NCI-H2081 (cell line): ENCODE measurements at places on chromosomes 2 and 18.

DNA sequence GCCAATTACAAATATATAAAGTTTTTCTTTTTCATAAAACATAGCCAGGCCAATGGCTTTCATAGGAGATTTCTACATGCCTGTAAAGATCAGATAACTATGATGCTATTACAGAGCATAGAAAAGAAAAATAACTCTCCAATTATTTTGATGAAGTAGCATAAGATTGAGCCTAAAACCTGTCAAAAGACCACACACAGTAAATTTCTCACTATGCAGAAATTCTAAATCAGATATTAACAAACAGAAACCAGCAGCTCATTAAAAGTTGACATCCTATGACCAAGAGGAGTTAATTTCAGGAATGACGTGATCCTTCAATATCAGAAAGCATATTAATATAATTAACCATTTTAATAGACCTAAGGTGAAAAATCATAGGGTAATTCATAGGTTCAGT is 139.0 kb upstream of the PIEZO2 start:
- DNase-seq = no peak

DNA sequence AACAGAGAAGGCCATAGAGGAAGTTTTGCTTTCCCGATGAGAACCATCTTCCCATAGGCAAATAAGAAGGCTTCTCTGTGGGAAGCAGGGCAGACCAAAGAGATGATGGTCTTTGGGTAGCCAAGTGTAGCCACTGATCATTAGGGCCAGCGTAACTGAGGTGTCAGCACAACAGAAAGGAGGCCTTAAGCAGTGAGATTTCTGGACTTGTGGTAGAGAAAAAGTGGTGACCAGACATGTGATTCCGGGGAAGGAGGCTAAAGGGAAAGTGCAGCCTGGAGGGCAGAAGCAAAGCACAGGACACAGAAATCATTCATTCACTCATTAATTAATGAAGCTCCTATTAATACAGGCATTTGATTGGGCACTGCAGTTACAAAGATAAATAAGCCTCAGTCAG is 15.4 kb downstream of the EVA1A start:
- DNase-seq = no peak

DNA sequence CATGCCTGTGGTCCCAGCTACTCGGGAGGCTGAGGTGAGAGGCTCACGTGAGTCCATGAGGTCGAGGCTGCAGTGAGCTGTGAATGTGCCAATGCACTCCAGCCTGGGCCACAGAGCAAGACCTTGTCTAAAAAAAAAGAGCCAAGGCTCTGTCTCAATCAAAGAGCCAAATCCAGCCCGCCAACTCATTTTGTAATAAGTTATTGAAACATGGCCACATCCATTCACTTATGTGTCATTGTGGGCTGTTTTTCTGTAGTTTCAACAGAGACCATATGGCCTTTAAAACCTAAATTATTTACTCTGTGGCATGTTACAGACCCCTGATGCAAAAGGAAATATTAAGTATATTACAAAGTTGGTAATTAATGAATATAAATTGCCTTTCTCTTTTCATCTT is 60.8 kb downstream of the GPR39 start:
- no peak for DNase-seq

GRCh38 chr2:97931858-97932225 is 63.9 kb downstream of the TMEM131 start:
- DNase-seq = no peak

GRCh38 chr2:134327367-134327766 is 73.5 kb downstream of the MGAT5 start:
- DNase-seq = no peak

- no peak for DNase-seq
These were observed 71.1 kb downstream of the ARHGEF33 start for GRCh38 chr2:38960609-38961320.

GRCh38 chr2:13550285-13551231 is 833.8 kb downstream of the TRIB2 start:
- DNase-seq = no peak

DNA sequence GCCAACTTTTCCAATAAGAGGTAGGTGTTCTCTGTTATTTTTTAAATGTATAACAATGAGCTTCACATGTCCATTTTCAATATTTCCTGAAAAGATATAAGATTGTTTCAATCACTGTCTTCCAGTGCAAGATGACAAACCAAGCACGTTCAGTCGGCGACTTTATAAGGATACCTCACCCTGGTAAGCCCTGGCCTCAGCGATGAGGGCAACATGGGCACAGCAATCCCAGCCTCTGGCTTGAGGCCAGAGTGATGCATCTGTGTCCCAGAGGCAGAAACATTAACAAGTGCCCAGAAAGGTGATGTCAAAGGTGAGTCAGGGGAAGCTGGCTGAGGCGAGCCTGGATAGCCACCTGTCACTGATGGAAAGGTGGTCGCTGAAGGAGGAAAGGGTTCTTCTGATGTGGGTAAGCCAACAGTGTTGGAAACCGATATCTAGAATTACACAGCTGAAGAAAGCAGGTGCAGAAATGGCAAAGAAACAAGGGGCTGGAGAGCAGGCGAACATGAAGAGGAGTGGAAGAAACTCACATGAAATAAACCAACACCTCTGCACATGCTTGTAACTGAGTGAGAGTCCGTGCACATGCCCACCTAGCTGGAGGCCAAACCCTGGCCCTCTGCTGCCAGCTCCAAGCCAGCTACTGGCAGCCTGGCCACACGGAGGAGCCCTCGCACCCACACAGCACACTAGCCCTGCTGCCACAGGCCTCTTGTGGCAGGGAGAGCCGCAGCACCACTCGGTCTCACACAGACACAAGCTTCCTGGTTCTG is 65.5 kb downstream of the FBXO15 start:
- peak; percentile 17 for DNase-seq

- DNase-seq = no peak
These were observed 130.8 kb downstream of the SMAD7 start for GRCh38 chr18:48819781-48820482.

DNA sequence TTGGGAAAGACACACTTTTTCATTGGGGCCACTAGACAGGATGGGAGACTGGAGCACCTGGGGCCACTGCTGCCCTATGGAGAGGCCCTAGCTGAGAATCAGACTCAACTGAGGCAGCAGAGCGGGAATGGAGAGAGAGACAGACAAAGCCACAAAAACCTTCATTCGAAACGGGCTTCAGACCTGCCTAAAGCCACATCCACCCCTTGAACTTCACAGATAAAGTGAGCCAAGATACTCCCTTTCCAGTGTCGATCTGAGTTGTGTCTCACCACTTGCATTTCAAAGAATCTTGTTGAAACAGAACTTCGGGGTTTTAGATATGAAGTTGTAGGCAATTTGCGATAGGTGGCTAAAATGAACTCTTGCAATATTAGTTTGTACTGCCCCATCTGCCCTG is 11.3 kb upstream of the LDLRAD4 start:
- DNase-seq = no peak

DNA sequence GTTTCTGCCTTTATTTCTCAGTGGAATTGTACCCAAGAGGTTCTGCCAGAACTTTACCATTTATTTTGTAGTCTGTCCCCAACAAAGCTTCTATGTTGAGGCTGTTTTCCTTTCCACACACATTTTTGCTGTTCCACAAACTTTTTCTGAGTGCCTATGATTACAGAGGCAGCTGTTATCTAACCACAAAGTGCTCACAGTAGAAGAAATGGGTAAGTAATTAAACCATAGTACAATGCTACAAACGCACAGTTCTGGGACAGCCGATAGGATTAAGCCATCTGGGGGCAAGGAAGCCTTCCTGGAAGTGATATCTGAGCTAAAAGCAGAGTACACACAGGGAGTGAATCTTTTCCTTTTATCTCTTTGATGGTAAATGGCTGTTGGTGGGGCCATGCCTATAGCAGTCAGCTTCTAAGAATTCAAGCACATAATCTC is 3.9 kb upstream of the MGAT4A start:
- no peak for DNase-seq

- DNase-seq = peak; percentile 69
These were observed 89.6 kb downstream of the ITGB1BP1 start for GRCh38 chr2:9333591-9334171.

- no peak for DNase-seq
These were observed 14.6 kb upstream of the CDK5R2 start for GRCh38 chr2:218944759-218945404.

DNA sequence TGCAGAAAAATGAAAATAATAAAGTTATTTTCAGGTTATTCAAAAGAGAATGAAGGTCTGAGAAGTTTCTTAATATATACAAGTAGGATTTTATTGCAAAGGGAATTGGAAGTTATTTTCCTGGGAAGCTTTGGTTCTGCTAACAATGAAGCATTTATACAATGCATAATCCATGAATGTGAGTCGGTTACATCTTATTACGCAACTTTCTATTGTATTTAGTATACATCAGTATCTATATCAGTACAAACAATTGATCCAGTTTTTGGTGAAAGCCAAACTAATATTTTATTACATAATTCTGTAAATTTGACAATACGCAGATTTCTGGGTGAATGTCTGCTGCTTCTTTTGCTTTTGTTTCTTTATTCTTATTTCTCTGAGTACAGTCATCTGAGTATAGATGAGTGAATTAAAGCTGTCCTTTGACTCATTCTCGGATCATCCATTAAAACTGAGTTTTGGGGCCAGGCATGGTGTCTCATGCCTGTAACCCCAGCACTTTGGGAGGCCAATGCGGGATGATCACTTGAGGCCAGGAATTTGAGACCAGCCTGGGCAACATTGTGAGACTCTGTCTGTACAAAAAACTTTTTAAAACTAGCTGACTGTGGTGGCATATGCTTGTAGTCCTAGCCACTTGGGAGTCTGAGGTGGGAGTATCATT is 108.5 kb downstream of the SOCS6 start:
- no peak for DNase-seq

GRCh38 chr2:200985799-200986198 is 22.3 kb upstream of the ORC2 start:
- no peak for DNase-seq

DNA sequence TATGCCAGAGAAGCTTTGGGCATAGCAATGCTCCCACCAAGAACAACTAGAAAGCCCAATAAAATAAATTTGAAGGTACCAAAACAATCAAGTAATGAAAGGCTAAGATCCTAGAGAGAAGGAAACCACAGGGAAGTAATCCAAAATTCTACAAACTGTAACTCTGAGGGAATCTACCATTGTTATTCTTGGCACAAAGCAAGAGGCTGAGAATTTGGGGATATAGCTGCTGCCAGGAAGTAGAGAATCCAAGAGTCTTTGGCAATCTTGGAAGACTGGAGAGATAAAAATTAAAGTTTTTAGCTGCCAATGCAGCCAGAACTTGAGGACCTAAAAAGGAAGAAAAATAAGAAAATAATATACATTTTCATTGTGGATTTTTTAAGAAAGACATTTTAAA is 68.5 kb downstream of the PIGN start:
- no peak for DNase-seq

DNA sequence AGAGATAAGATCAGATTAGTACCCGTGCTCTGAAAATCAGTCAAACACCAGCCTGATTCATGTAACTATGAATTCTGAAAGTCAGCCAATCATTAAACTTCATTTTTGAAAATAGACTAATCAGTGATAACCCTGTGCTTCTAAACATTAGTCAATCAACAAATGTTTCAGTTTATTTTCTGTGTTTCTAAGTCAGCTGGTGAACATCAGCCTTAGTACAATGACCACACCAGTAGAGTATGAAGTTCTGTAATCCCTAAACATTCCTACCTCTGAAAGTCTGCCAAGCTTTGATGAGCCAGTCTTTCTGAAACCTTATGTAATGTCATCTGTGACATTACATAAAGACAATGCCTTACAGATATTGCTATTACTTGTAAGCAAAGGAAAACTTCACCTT is 807.4 kb upstream of the CRIM1 start:
- DNase-seq = no peak

- no peak for DNase-seq
These were observed 173.1 kb downstream of the PTH2R start for GRCh38 chr2:208579678-208580077.

GRCh38 chr18:39620551-39621168 is 2055.1 kb upstream of the CELF4 start:
- no peak for DNase-seq

GRCh38 chr2:172350839-172351479 is 76.4 kb upstream of the ITGA6 start:
- DNase-seq = no peak

DNA sequence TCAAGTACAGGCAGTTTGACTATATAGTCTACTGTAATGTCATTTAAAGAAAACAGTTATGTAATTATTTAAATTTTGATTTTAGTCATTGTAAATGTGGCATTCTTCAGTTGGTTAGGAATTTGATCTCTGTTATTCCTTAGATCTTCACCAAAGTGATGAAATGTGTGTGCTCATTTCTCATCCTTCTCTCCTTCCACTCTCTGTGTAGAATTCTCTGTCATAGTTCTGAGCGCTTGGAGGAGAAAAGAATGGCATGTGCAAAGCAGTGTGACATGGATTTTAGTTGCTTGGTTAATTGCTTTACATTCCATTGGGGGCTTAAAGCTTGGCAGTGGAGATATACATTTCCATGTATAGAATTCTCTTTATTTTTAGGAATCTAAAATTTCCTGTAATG is 14.8 kb downstream of the PIK3C3 start:
- no peak for DNase-seq

DNA sequence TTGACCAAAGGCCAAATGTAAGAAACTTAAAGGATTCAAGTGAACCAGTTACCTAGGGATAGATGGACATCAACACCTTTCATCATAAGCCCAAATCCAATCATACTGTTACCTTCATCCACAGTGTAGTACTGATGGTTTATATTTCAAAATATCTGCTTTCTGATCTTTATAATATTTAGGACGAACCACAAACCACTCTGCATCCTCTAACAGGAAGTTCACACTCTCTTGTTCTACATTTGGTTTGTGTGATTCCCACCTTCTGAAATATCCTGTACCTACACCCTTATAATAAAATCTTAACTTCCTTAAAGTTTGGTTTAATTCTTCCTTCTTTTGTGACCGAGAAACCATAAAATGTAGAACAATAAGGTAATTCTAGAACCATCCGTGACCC is 535.7 kb upstream of the CHAC2 start:
- no peak for DNase-seq

- DNase-seq = no peak
These were observed 10.4 kb downstream of the CERKL start for GRCh38 chr2:181646415-181646987.

- no peak for DNase-seq
These were observed 127.7 kb downstream of the RHBDD1 start for GRCh38 chr2:226963528-226963927.

DNA sequence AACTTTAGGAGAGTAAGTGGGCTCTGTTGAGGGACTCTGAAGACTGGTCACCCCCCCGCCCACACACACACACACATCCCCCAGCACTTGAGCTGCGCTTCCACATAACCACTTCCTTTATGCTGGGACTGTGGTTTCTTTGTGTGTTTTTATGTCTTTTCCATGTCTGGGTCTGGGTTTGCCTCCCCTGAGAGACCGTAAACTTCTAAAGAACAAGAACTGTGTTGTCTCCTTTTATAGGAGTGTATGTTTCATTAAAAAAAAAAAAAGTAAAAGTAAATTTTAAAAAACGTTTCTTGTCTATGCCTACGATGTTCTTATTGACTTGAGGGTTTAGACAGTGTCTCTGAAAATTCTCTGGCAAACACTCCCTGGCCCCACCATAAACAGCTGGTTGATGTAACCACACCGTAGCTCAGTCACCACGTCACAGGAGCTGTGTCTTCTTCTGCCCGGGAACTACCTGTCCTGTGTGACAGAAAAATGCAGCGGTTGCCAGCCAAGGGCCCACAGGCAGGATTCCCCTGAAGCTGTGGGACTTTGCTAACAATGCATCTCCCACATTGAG is 68.0 kb downstream of the KLHL29 start:
- no peak for DNase-seq
